Activated T-helper 17 cell treated with anti-CD3 and anti-CD28 coated beads, Interleukin-2, amount 50 U/mL, for 72 hours (primary cell): ENCODE measurements at places on chromosomes 2 and 18.

DNA sequence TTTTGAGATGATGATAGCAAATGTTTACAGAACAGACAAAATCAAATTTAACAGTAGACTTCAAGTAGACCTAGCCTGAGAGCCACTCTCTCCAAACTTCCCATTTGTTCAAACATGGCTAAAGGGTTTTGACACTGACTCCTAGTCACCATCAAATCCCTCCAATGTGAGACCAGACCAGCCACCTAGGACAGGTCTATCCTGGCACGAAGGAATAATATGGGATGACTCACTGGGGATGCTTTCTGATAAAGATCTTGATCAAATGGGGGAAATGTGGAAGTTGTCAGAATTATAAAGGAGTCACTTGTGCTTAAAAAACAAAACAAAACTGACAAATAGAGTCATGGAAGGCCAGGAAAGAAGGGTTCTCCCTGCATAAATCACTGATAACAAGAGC is 95.7 kb downstream of the EDAR start:
- ATAC-seq: no peak

DNA sequence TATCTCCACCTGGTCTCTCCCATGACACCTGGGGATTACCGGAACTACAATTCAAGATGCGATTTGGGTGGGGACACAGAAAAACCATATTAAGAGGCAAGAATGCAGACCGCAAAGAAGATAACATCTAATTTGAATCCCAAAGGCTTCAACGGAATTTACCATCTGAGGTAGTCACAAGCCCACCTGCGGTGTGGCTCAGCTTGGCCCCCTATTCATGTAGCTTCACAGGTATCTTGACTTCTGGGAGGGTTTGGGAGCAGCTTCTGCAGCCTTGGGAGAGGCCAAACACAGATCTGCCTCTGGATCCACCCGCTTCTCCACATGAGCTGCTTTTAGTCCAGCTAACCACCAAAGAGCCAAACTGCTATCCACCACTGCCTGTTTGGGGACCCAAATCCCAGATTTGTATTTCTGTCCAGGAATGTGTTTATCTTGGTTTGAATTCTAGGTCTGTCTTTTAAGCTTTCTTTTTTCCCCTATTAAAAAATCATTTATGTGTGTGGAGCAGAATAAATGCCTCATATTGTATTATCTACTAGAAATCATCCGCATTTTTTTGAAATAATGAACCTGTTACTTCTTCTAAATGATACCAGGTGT is 247.6 kb downstream of the DLGAP1 start:
- no peak for ATAC-seq

- ATAC-seq: no peak
Measured at GRCh38 chr2:45439788-45440773, 171.0 kb downstream of the SRBD1 start.

DNA sequence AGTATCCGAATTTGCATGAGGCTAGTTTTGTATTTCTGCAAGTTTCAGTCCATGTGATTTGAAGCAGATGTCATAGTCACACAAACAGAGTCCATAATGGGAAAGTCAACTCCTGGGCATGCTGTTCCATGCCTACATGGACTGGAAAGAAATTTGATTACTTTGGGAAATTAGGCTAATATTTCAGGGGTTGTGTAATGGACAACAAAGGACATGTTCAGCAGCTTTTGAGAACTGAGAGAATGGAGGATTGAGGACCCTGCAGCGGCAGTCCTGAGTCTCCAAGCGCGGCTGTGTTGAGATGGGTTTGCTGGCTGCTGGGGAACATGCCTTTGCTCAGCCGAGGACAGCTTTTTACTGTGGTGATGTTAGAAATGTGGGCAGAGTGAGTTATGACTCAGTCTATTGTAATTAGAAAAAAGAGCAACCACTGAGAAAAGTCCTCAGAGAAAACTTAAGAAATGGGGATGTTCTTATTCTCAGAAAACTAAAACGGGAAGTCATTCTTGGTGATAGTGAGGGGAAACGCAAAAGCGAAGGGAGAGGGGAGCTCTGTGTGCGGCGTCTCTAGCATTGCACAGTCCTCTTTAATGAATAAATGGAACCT is 149.2 kb downstream of the FAM210A start:
- ATAC-seq: peak; percentile 90

- peak; percentile 13 for ATAC-seq
Measured at GRCh38 chr2:6864923-6865345, 773 bp downstream of the CMPK2 start.

- ATAC-seq: no peak
Measured at GRCh38 chr18:79283131-79283810, 112.5 kb upstream of the NFATC1 start.

- ATAC-seq: no peak
Measured at GRCh38 chr2:158716121-158716791, 78.9 kb upstream of the DAPL1 start.

GRCh38 chr2:58508006-58508405 is 266.9 kb upstream of the FANCL start:
- no peak for ATAC-seq

DNA sequence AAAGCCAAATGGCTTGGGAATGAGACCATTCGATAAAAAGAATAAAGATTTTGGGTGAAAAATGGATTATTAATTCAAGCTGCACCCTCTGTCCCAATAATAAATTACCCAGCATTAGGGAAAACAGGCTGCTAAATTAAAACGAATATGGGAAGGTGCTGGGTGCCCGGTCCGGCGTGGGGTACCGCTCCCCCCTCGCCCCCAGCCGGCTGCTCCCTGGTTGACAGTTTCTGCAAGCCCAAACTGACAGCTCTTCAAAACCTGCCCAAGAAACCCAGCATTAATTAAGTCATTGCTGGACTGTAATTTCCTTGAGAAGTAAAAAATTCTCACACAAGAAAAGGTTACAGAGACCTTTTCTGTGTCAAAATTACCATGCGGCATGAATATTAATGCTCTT is 98.6 kb downstream of the PTGR3 start:
- ATAC-seq: no peak

- ATAC-seq: no peak
Measured at GRCh38 chr2:9165625-9166024, 41.0 kb upstream of the ASAP2 start.
